NCI-H1417 (cell line): ENCODE measurements at places on chromosomes 16 and 17.

DNA sequence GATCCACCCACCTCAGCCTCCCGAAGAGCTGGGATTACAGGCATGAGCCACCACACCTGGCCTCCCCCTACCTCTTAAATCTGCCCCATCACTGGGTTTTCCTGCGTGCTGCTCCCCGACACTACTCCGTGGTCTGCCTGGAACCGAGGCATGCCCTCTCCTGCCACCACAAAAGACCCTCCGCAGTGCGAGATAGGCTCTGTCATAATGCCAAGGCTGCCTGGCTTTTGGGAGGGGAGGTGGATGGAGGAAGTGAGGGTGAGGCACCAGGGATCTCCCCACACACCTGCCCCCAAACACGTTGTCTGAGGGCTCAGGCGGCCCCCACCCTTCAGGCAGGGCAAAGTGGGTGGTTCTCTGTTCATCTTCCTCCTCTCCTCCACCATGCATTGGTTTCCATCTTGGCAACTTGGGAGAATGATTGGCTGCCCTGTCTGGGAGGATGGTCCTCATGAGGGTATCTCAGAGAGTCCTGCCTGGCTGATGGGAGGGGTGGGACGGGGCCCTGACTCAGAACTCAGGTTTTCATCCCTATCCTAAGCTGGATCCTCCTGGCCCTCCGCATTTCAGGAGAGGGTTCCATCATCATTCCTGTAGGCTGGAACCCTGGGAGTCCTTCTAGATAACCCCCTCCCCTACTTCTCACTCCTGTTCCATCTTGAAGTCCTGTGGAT is 23.2 kb downstream of the IGFBP4 start:
- DNase-seq = no peak

GRCh38 chr17:78026381-78026780 is 67.9 kb downstream of the TNRC6C start:
- DNase-seq = no peak

- no peak for DNase-seq
These were observed 637 bp downstream of the RPL23A start for GRCh38 chr17:28720247-28720996.

- DNase-seq = no peak
These were observed 4.6 kb downstream of the KRT34 start for GRCh38 chr17:41377546-41377945.
